ENCODE measurements at places on chromosomes 7 and 10. TPM values are rescaled to one million over a fixed set of nuclear protein-coding genes. Genes with fewer than 3 reads are reported as not detected.

GRCh38 chr10:649798-650440, 39.5 kb downstream of the DIP2C start:
- H3K4me1 ChIP-seq = peaks cover 54% of the 10 kb centered on the region
- peak overlapping the region; percentile 60 for H3K27ac ChIP-seq
- no peaks in the 10 kb centered on the region for H3K27me3 ChIP-seq
- peaks cover 2% of the 10 kb centered on the region for H3K36me3 ChIP-seq

- no peak overlapping the region for H3K4me3 ChIP-seq
- H3K36me3 ChIP-seq = no peaks in the 10 kb centered on the region
- no peak overlapping the region for H3K27ac ChIP-seq
- H3K27me3 ChIP-seq = no peaks in the 10 kb centered on the region
Measured at GRCh38 chr7:85529201-85529600, 342.3 kb upstream of the SEMA3D start.

DNA sequence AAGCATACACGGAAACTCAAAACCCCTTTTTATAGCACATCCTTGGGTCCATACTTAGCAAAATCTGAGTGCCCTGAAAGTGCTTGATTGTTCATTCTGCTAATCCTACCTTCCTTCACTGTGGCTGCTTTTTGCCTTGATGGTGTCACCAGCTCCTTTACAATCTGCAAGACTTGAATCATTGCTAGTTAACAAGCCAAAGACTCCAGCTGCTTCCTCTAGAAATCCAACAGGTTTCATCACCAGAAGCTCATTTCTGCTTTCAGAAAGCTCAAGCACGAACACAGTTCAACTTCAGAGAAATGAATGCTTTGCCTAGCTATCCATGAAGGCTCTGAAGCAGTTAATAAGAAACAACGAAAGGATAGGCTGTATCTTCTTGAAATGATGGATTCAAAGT, 38.0 kb downstream of the USP6NL start:
- no peak overlapping the region for H3K27ac ChIP-seq
- no peak for DNase-seq
- peaks cover 10% of the 10 kb centered on the region for H3K4me1 ChIP-seq
- H3K4me3 ChIP-seq = no peak overlapping the region
- H3K36me3 ChIP-seq = no peaks in the 10 kb centered on the region

- H3K27ac ChIP-seq = no peak overlapping the region
- H3K4me1 ChIP-seq = peaks cover 44% of the 10 kb centered on the region
- H3K36me3 ChIP-seq = no peaks in the 10 kb centered on the region
- H3K27me3 ChIP-seq = peaks cover 85% of the 10 kb centered on the region
- peak overlapping the region; percentile 50 for H3K4me3 ChIP-seq
Measured at GRCh38 chr10:101776161-101776817, 375 bp upstream of the FGF8 start.

- H3K4me3 ChIP-seq = no peak overlapping the region
- no peak overlapping the region for H3K27ac ChIP-seq
- H3K36me3 ChIP-seq = peaks cover 21% of the 10 kb centered on the region
Measured at GRCh38 chr10:74706966-74707365, 119.4 kb upstream of the KAT6B start.

DNA sequence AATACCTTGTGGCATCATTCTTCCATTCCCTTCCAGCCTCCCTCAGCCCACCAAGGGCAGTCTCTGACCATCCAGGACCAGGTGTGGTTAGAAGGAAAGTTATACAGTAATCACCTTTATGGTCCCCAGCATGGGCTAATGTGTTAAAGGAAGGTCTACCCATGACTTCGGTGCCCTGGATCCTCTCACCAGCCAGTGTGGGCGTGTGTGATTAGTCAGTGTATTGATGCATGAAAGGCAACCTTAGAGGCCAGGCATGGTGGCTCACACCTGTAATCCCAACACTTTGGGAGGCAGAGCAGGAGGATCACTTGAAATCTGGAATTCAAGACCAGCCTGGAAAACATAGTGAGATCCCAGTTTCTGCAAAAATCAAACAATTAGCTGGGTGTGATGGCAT, 88.9 kb downstream of the APBB1IP start:
- H3K27ac ChIP-seq = no peak overlapping the region
- no peaks in the 10 kb centered on the region for H3K4me1 ChIP-seq
- no peaks in the 10 kb centered on the region for H3K36me3 ChIP-seq

GRCh38 chr10:102802920-102803534, 34.2 kb downstream of the CYP17A1 start:
- DNase-seq = no peak
- no peaks in the 10 kb centered on the region for H3K27me3 ChIP-seq
- H3K27ac ChIP-seq = peak overlapping the region; percentile 79
- H3K4me1 ChIP-seq = peaks cover 73% of the 10 kb centered on the region
- H3K4me3 ChIP-seq = no peak overlapping the region

DNA sequence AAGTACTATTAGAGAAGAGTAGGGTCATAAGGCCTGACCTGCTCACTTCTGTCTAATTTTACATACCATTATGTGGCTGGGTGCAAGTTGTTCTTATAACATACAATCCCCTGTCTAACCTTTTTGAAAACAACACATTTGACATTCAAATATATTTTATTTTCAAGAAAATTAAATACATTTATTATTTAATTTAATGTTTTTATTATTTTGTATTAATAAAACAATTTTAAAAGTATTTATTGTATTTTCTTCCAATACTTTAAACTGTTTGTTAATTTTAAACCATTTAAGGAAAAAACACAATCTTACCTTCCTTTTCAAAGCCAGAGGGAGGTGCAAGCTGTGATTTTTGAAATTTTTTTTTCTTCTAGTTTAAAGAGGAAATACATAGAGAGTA, 232.8 kb downstream of the KCND2 start:
- H3K4me3 ChIP-seq = no peak overlapping the region
- no peaks in the 10 kb centered on the region for H3K36me3 ChIP-seq
- no peaks in the 10 kb centered on the region for H3K4me1 ChIP-seq
- DNase-seq = no peak

- peaks cover 70% of the 10 kb centered on the region for H3K4me1 ChIP-seq
- H3K36me3 ChIP-seq = no peaks in the 10 kb centered on the region
- DNase-seq = no peak
- H3K4me3 ChIP-seq = peak overlapping the region; percentile 51
Measured at GRCh38 chr10:110684800-110685446, 40.8 kb downstream of the RBM20 start.

DNA sequence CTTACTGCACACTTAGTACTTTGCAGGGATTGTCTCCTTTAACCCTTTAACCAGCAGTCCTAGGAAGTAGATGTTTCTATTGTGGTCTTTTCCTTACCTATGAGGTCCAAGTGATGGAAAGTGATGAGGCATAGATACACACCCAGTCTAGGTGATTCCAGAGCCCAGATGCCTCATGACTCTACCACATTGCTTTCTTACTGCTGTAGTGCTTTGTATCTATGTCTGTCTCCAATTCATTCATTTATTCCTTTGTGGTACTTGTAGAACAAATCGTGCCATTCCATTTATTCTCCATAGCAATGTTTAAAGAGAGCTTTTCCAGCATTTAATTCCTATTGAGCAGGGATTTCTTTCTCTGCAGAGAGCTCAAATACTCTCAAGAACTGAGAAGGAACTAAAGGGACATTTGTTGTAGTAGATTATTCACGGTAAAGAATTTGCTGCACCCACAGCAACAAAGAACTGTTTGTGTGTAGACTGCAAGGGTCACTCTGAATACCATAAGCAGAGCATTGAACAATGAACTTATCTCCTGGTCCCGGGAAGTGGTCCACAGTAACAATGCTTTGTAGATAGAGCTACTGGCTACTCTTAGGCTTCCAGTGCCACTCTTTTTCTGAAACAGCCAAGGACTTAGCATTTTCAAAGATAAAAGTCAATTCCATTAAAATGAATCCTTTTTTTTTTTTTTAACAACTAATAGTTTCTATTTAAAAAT, 337.0 kb downstream of the PTEN start:
- no peak overlapping the region for H3K4me3 ChIP-seq
- no peaks in the 10 kb centered on the region for H3K27me3 ChIP-seq

DNA sequence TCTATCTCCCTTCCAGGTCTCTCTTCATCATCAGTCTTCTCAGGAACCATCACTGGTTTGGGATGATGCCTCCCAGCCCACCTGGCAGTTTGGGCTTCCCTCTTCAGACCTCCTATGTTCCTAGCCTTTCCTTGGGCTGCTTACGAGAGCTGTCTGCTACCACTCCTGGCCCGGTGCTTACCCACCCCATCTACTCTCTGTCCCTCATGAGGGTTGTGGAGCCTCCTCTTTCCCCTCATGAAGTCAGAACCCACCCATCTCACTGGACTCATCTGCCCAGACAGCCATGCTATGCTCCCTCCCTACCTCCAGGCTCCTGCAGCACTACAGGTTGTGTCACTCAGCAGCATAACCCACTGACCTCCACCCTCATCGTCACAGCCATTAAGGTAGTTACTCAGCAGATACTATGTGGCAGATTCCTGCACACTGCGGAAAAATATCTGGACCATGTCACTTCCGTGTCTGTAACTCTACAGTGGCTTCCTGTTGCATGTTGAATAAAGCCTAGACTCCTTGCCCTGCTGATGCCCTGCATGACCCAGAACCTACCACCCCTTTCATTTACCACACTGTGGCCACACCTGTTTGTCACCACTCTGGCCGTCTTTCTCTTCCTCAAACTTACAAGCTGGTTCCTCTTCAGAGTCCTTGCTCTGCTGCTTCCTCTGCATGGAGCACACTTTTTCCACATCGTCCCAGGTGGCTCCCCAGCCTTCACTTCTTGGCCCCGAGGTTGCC, 2.0 kb downstream of the DBNL start:
- peaks cover 26% of the 10 kb centered on the region for H3K36me3 ChIP-seq
- peak; percentile 11 for DNase-seq
- H3K27me3 ChIP-seq = no peaks in the 10 kb centered on the region
- peaks cover 62% of the 10 kb centered on the region for H3K4me1 ChIP-seq

DNA sequence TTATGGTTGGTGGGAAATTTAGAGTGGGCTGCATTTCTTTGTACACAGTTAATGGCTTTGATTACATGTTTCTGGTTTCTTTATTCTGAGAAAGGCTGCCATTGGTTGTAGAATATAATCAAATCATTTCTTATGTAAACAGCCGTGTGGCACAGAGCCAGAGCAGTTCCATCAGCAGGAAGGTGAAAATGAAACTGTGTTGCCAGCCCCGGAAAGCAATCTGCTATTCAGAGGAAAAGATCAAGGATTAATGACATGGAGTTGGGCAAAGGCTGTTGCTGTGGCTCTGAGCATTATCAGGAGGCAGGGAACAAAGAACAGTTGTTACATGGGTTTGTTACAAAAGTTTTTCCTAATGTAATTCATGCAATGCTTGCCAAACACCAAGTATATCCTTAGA, 74.2 kb upstream of the ZNF716 start:
- H3K4me1 ChIP-seq = no peaks in the 10 kb centered on the region
- H3K27me3 ChIP-seq = no peaks in the 10 kb centered on the region
- no peak overlapping the region for H3K4me3 ChIP-seq
- no peak for DNase-seq

DNA sequence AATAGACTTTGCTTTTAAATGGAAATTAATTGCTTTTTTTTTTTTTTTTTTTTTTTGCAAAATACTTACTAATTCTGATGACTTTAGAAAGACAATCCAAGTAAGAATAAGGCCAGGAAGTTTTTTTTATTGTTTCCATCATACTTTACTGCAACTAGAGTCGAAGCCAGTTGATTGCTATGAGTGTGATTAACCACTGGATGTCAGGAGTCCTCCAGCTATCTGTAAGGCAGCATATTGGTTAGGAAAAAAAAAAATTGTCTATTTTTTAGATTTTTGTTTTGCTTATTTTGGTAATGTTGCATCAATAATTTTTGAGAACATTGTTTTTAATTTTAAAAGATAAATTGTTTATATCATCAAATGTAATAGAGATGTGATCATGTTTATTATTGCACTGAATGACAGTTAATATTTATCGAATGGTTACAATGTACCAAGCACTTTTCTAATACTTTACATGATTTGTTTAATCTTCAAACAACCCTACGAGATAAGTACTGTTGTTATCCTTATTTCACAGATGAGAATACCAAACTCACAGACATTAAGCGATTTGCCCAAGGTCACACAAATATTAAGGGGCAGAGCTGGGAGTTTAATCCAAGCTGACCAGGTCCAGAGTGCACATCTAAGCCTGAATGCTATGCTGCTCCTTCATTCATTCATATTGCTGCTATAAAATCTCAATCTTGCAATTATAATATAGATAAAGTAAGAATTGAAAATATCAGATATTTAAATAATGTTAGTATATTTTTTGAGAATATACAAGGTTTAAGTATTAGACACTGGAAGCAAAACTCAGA, 19.9 kb upstream of the LMOD2 start:
- peak overlapping the region; percentile 58 for H3K27ac ChIP-seq
- H3K27me3 ChIP-seq = no peaks in the 10 kb centered on the region
- H3K4me3 ChIP-seq = peak overlapping the region; percentile 9
- DNase-seq = no peak
- H3K36me3 ChIP-seq = no peaks in the 10 kb centered on the region

GRCh38 chr7:69776611-69777010, 178.3 kb downstream of the AUTS2 start:
- no peak overlapping the region for H3K27ac ChIP-seq
- DNase-seq = no peak
- peaks cover 31% of the 10 kb centered on the region for H3K4me1 ChIP-seq
- no peaks in the 10 kb centered on the region for H3K27me3 ChIP-seq
- H3K4me3 ChIP-seq = no peak overlapping the region

DNA sequence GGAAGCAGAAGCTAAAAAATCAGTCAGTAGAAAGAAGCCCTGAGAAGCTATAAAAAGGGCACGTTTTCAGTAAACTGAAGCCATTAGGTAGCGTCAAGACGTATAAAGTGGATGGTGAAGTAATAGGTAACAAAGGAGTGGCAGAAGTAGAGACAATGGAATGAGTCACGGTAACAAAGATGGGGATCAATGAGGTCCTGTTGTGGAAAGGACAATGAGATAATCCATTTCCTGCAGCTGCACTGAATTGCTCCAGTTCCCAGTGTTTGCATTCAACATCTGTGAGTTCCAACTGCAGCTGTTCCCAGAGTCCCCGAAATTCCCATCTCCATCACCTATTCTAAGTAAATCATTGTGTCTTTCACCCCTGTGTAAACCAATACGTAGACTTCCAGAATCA, 4.8 kb upstream of the HYCC1 start:
- DNase-seq = no peak
- peaks cover 25% of the 10 kb centered on the region for H3K4me1 ChIP-seq
- H3K36me3 ChIP-seq = no peaks in the 10 kb centered on the region
- no peak overlapping the region for H3K27ac ChIP-seq
- no peak overlapping the region for H3K4me3 ChIP-seq
- H3K27me3 ChIP-seq = no peaks in the 10 kb centered on the region

CLCN1 gene
- not detected for total RNA-seq

TCAF1 gene
- total RNA-seq = 38.2 TPM

SPDYE18 gene
- not detected for total RNA-seq

HPS6 gene
- 9.3 TPM for total RNA-seq

PSD gene
- 0.93 TPM for total RNA-seq

UBN2 gene
- total RNA-seq = 14.4 TPM

ARMC3 gene
- not detected for total RNA-seq

GPR158 gene
- not detected for total RNA-seq

CYP3A5 gene
- total RNA-seq = not detected

SPAM1 gene
- total RNA-seq = not detected

UCN3 gene
- total RNA-seq = not detected

PPP1R17 gene
- not detected for total RNA-seq

COL17A1 gene
- total RNA-seq = not detected

CDK1 gene
- total RNA-seq = 1.5 TPM
